ENCODE measurements at places on chromosomes 7 and 10.

- DNase-seq, result no peak
These were observed 64.0 kb downstream of the CLEC2L start for GRCh38 chr7:139587535-139587934.

- no peak for DNase-seq
These were observed 302.2 kb upstream of the CACNA2D1 start for GRCh38 chr7:82745820-82746219.

DNA sequence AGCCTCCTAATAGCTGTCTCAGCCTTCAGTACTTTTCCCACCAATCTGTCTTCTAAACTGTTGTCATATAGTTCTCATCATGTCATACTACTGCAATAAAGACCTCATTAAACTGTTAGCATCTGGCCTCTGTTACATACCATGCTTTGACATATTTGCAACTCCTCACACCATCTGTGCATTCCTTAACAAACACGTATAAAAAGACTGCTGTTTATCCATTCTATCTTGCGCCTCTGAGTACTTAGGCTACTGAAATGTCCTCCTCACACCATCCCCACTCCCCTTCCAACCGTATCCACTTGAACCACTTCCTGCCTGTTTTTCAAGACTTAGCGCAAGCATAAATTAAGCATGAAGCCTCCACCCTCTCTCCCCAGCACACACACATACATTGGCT lies 41.6 kb downstream of the SLC16A9 start:
- DNase-seq, result no peak

- no peak for DNase-seq
These were observed 155.3 kb downstream of the C10orf105 start for GRCh38 chr10:71564194-71564820.

DNA sequence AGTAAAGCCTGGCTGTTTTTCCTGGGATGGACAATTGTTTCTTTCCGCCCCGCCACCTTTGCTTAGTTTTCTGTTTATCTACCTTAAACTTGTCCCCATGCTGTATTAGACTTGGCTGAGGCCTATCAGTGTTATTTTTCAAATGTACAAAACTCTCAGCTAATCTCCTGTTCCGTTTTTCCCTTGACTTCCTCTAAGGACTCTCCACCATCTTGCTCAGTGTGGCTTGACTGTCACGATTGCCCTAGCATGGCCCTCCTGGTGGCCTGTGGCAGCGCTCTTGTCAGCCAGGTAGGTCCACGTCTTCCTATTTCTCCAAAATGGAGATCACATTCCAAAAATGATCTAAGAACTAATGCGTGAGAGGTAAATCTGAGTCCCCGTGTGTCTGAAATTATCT lies 36.7 kb downstream of the BAIAP2L1 start:
- no peak for DNase-seq

GRCh38 chr10:14190702-14191101 lies 140.0 kb downstream of the FRMD4A start:
- DNase-seq, result no peak

- no peak for DNase-seq
These were observed 3.8 kb upstream of the MKI67 start for GRCh38 chr10:128130051-128130450.

- DNase-seq, result no peak
These were observed 195.7 kb upstream of the PTN start for GRCh38 chr7:137539111-137539715.

GRCh38 chr7:7639421-7639820 lies 1.1 kb upstream of the UMAD1 start:
- DNase-seq, result no peak

DNA sequence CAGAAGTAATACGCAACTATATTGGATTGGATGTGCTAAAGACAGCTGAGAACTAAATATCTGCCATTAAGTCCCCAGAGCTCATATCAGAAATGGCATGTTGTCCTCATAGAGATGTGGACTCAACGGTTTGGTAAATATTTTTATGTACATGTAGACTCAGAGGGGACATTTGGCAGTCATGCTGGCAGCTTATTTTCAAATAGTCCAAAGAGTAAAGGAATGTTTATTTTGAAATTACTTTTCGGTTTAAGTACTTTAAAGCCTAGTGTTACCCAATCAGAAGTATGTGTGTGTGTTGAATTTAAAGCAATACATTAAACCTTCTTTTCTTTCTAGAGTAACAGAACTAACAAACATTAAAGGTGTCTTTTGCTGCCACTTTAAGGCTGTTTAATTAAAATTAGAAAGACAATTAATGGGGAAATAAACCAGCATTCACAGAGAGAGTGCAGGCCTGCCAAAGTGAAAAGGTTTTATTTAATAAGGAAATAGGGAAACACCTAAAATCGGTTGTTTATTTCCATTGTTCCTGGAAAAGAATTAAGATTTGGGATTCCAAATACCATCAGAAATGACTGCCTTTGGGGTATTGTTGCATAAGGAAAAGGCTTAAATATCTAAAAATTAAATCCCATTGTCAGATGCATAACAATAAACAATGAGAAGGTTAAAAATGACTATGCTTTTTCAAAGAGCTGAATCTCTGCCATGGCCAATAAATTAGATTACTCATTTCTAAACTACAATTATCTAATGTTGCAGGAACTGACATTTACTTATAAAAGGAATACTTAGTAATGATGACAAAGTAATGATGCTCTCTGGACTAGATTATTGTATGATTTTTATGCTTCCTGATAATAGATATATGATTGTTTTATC lies 113.4 kb upstream of the AHR start:
- no peak for DNase-seq

- DNase-seq, result no peak
These were observed 116.8 kb downstream of the ARID5B start for GRCh38 chr10:62018131-62018911.

DNA sequence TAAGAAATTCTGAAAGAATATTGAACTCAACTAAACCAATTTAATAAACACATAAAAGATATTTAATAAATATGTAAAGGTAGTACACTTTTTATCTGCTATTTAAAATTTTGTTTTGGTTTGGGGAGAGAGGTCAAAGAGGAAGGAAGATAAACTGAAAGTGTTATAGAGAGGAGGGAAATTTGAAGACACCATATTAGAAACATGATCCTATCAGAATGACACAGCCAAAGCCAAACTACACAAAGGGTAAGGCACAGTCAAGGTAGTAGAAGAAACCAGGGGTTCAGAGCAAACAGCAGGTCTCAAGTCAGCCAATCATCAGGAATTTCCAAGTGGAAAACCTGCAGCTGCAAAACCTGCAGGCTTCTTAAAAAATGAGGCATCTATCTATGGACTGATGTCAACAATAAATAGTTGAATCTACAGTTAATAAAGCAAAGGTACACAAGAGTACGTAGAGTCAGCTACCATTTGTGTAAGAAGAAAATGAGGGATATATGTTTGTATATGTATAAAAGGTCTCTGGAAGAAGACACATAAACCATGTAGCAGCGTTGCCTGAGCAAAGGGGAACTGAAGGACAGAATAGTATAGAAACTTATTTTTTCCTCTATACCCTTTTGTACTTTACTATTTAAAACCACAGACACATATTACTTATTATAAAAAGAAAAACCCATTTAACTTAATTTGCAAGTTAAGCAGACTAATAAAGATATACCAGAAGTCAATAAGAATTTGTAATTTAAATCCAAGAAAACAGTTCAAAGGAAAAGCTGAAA lies 10.0 kb downstream of the ZNF800 start:
- no peak for DNase-seq

GRCh38 chr7:67392596-67393438 lies 396.2 kb downstream of the TYW1 start:
- DNase-seq, result no peak

- no peak for DNase-seq
These were observed 27.5 kb downstream of the CTNNA3 start for GRCh38 chr10:67668448-67668847.

GRCh38 chr7:130758429-130759056 lies 24.5 kb upstream of the KLF14 start:
- no peak for DNase-seq

DNA sequence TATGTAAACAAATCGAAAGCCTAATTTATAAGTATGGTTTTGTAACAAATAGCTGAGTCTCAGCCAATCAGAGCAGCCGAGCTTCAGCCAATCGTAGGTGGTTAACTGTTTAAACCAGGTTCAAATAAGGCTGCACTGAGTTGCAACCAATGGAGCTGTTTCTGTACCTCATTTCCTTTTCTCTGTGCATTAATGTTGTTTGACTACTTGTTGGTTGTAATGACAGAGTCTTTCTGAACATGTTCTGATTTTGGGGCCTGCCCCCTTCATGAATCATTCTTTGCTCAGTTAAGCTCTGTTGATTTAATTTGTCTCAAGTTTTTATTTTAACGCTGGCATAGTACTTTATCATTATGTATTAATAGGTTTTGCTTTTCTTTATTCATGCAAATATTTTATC lies 14.6 kb downstream of the OTUD1 start:
- DNase-seq, result no peak

- no peak for DNase-seq
These were observed 173.4 kb downstream of the ST7 start for GRCh38 chr7:117126676-117127075.

DNA sequence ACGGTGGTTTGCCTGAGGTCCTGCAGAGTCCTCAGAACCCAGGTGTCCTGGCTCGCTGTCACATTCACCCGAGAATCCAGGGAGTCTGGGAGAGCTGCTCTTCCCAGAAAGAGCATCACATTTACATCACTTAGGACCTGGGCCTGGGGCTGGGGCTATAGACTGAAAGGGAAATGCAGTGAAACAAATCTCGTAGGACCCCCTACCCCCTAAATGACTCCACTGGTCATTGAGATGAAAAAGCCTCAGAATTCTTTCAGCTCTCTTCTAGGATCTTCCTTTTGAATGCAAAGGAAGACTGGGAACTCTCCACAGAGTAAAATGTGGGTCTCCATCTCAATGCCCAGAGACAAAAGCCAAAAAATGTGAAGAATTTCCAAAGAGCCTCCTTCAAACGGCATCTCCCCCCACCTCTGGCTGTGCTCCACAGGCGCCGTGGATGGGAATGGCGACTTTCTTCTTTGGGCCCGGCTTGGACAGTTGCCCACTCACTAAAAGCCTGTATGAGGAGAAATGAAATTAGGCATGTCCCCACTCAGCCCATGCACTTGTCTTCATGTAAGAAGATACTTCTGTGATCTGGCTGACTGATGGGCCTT lies 49.0 kb upstream of the PODXL start:
- no peak for DNase-seq

DNA sequence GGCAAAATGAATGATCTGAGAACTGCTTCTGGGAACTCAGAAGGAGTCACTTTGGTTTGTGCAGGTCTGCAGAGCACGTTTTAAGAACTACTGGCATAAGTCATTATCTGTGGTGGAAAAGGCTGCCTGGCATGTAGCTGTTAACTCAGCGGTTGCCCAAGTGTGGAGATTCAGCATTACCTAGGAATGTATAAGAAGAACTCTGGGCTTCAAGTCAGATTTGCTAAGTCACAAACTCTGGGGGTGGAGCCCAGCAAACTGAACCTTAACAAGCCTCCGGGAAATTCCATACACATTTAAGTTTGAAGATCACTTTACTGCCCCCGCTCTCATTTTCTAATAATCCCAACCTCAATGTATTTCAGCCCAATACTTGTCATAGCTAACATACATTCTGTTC lies 31.1 kb downstream of the PLXDC2 start:
- no peak for DNase-seq

DNA sequence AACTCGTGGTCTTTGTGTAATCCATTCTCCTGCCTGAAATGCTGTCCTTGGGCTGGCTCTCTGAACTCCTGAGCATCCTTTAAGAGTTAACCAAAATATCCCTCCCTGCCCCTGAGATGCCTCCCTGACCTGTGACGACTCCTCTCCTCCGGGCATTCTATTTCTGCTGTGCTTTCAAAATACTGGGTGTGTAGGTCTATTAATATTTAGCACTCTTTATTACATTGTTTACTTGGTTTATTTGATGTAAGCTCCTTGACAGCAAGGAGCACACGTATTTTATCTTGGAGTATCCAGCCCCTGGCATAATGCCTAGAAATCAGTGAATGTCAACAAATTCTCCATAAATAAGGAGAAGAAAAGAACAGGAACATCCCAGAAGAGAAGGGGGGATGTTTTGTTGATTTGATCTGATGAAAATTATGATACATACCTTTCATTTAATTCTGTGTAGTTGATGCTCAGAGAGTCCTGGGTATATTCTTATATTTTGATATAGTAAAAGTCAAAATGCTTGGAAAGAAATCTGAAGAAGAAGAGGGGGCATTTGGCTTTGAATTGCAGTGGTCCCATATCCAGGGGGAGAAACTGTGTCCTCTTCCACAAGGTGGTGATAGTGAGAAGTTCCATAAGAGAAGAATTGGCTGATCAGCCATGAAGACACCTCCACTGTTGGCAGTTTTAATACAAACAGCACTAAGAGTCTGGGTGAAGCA lies 107.7 kb upstream of the MPP7 start:
- DNase-seq, result no peak

DNA sequence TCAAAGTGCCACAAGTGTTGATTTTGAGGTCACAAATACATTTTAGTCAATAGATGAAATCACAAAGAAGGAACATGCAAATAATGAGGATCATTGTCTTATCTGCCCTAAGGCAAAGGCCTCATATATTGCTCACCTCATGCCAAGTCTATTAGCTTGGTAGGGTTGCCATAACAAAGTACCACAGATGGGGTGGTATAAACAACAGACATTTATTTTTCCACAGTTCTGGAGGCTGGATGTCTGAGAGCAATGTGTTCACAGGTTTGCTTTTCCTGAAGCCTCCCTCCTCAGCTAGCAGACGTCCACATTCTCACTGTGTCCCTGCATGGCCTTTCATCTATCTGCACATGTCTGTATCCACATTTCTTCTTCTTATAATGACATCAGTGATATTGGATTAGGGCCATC lies 59.6 kb downstream of the RELN start:
- DNase-seq, result no peak

- DNase-seq, result no peak
These were observed 155.2 kb downstream of the LCOR start for GRCh38 chr10:96987141-96987841.

DNA sequence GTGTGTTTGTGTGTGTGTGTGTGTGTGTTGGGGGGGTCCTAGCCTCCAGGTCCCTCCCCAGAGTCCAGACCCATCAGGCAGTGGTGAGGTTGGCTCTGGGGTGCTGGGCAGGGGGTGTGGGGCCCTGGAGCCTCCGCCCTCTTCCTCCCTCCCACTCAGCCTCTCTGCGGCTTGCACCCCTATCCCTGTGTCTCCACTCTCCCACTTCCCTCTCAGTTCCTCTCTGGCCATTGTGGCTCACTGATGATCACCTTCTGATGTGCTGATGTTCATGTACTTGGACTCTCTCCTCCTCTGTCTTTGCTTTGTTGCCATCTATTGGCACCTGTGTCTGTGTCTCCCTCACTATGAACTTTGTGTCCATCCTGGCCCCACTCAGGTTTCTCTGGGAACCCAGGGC lies 298.7 kb downstream of the ZEB1 start:
- DNase-seq, result no peak

DNA sequence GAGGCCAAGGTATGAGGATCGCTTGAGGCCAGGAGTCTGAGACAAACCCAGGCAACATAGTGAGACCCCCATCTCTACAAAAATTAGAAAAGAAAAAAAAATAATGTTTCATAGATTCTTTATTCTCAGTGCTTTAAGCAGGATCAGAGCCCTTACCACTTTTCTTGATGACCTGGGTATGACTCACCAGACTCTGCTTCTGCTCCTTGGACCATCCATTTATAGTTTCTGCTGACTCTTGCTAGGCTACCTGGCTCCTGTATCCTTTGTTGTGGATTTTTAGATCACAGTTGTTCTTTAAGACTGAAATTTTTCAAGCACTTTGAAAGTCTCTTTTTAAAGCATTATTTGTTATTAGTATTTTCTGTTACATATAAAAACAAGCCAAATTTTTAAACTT lies 411.1 kb downstream of the GFRA1 start:
- no peak for DNase-seq

- no peak for DNase-seq
These were observed 98.9 kb downstream of the LRMDA start for GRCh38 chr10:75530299-75530698.

Data from effector memory CD8-positive, alpha-beta T cell (primary cell).